ENCODE measurements at places on chromosomes 4 and X. TPM values are rescaled to one million over a fixed set of nuclear protein-coding genes. Genes with fewer than 3 reads are reported as not detected.

GRCh38 chr4:177667687-177668086 is 225.4 kb upstream of the AGA start:
- DNase-seq, result no peak

The SPANXN1 gene
- total RNA-seq, result not detected

The PABPC1L2B gene
- not detected for total RNA-seq

GRCh38 chr4:186150926-186151325 is 40.4 kb upstream of the CYP4V2 start:
- DNase-seq, result no peak

- no peak for DNase-seq
These were observed 109.6 kb downstream of the PCDH18 start for GRCh38 chr4:137422666-137423065.

The CCDC149 gene
- total RNA-seq, result 13.4 TPM

DNA sequence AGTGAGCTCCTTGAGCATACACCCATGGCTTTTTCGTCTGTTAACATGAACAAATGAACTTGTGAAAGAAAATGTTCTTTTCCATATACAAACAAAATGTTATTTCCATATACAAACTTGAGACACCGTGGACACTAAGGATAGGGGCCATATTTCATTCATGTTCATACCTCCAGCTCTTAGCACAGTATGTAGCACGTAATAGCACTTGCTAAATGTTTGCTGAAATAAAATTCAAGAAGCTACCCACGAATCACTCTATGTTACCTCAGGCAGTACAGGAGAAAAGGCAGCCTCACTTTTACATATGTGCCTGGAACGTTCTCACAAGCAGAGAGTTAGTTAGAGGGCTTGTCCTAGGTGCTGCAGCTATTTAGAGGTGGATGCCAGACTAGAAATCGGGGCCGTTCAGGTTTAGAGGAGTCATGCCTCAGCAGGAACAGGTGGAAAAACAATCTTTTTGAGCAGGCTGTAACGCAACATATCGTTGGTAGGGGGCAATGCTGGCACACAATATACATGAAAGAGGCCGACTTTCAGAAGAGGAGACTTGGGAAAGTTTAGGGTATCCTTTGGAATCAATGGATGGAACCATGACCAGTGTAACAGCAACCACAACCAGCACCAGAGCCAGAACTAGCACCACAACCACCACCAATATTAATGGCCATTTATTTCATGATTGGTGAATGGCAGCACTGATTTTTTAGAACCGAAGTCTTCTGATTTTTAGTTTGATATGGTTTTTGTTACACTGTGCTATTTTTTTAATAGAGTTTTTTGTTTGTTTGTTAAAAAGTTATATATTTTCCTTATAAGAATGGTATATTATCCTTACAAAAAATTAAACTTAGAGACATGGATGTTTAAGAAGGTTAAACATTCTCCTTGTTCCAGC is 14.8 kb upstream of the PAQR3 start:
- no peak for DNase-seq

The SLC16A2 gene
- 6.1 TPM for total RNA-seq

- no peak for DNase-seq
These were observed 383.1 kb upstream of the LCORL start for GRCh38 chr4:18404642-18405041.

- DNase-seq, result no peak
These were observed at the start of gene PGRMC2 for GRCh38 chr4:128287141-128287870. PGRMC2 (minus strand) TSS chr4:128287813; CDS start chr4:128287790, 23 bp downstream.

The LRCH2 gene
- total RNA-seq, result 3.8 TPM

The CSAG1 gene
- not detected for total RNA-seq

- DNase-seq, result no peak
These were observed 205.8 kb upstream of the MAMLD1 start for GRCh38 chrX:150157291-150157690.

DNA sequence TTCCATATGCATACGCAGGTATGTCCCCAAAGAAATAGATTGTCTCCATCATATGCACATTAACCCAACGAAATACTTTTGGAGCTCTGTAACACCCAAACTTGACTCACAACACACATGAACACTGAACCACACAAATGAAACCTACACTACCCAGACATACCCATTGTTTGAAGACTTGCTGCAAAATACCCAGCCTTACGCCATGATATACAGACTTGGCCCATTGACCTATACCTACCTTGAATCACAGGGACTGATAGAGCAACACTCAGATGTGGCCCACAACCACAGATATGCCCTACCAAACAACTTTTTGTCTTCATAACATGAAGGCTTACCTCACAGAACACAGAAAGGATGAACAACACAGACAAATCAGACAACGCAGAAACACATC is 15.9 kb downstream of the LINC00632 start:
- DNase-seq, result no peak

DNA sequence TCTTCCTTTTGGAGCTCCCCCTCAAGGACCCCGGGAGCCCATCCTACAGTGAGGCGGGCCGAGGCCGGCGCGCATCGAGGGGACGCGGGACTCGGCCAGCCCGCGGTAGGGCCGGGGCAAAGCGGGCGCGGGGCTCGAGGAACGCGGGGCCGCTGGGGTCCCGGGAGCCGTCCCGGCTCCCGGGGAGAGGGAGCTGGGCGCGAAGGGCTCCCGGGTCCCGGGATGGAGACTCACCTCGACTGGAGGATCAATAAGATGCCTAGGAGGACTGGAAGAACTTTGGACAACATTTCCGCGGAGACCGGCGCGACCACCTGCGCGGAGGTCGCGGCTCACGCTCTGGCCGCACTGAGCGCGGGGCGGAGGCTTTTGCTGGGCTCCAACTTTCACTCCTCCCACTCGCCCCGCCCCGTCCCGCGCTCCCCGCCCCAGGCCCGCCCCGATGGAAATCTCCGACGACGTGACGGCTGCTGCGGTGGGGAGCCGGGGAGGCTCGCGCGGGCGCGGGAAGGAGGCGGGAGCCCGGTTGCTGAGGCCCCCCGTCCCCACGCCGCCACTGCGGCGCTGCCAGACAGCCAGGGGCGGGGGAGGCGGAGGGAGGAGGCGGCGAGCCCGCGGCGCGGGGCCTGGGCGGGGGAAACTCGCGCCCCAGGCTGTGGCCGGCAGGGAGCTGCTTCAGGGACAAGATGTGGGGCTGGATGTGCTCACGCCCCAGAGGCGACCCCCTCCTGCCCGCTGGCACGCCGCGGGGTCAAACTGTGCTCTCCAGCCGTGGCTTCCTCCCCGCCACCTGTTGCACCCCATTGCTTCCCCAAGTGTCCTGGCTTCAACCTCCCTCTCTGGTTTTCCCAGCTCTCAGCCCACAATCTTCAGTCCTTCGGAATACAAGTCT is at the start of gene GABRE:
GABRE (minus strand) TSS at position 341 of the 892 bp plus-strand sequence; CDS start at position 290, 51 bp downstream.
- peak; percentile 91 for DNase-seq

DNA sequence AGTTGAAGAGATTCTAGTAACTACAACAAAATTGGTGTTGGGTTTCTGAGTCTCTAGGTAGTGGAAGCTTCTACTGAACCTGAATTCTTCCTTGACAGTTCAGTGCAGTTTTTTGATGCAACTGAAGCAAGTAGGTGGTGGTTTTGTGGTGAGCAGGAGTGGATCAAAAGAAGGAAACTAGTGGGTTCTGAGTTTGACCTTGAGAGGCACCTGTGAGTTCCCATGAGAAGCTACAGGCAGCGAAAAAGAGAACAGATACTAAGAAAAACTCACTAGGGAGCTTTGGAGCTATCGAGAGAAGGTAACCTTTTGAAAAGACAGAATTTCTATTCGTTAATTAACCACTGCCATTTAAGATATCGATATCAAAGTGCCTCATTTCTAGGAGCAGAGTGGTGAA is 145.2 kb downstream of the PDHA2 start:
- no peak for DNase-seq

DNA sequence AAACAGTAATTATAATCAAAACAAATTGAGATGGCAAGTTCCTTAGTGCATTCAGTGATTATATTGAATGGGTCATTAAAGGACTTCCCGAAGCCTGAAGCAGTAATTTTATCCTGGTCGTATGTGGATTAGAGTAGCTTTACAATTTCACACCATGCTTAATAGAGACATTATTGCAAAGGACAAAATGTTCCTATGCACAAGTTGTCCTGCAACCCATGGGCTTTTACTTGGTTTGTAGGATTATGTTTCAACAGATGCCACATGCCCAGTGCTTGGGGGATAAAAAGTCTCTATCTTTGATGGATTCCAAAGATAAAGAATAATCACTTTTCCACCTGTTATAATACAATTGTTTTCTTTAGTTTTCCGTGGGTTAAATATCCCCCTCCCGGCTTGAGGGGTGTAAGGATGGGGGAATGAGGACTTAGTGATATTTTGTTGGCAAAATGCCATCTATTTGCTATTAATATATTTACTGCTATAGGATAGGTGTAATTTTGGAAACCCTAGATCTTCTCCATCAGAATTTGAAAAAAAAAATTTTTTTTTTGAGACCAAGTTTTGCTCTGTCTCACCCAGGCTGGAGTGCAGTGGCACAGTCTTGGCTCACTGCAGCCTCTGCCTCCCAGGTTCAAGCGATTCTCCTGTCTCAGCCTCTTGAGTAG is 156.5 kb upstream of the ETNPPL start:
- no peak for DNase-seq

DNA sequence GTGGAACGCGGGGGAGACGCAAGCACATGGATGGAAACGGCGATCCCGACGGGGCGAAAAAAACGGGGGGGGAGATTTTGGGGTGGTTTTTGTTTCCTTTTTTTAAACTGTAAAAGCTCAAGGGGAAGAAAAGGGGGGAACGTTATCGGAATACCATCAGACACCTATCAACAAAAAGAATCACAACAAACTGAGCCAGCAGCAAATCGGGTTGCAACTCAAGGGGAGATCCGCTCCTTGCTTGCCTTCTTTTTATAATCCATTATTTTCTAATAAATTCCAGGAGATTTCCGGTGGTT is 616 bp downstream of the MAML3 start:
- DNase-seq, result no peak

The GLRA2 gene
- total RNA-seq, result not detected

DNA sequence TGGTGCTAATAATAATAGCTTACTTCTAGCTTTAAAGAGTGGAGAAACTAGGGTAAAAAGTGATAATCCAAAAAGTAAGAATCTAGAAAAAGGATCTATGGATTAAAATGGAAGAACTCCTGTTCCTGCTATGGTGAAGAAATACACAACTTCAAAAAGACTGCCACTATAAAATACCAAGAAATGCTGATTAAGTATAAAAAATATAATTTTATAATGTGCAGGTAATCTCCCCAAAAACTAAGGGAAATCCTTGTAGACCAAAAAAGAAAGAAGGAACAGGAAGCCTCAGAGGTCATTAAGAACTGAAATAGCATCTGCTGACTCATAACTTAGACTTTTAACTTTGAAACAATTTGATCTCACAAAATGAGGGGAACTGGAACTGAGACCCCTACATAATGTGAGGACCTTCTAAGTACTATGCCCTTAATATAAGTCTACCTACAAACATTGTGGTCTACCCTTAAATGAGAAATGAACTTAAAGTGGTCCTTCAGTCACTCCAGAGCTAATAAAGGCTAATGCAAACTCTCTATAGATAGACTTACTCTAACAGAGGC is 50.6 kb upstream of the SRPX start:
- no peak for DNase-seq

DNA sequence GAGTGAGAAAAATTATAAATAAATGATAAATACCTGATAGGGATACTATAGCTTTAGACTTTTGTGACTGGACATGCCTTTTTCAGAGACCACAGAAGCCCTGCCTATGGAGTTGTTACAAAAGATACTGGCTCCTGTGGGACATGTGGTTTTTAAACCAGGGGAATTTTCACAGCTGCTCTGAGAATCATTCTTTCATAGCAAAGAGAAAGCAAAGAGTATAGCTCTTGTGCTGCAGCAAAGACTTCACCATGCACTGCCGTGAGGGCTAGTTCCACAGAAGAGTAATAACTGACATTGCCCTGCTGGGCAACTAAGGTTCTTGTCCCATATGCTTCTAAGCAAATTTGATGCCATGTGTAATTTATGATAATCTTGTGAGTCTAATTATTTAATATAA is 98.2 kb downstream of the MAPK10 start:
- DNase-seq, result no peak

DNA sequence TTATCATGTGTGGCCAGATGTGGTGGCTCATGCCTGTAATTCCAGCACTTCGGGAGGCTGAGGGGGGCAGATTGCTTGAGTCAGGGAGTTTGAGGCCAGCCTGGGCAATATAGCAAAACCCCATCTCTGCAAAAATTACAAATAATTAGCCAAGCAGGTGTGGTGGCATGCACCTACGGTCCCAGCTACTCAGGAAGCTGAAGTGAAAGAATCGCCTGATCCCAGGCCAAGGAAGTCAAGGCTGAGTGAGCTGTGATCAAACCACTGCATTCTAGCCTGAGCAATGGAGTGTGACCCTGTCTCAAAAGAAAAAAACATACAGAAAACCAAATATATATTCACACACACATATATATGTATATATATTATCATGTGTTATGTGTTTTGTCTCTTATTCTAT is 15.0 kb downstream of the APELA start:
- DNase-seq, result no peak

The SMS gene
- total RNA-seq, result 53.1 TPM

The TLL1 gene
- total RNA-seq, result 7.1 TPM

The ENOPH1 gene
- total RNA-seq, result 28.4 TPM

DNA sequence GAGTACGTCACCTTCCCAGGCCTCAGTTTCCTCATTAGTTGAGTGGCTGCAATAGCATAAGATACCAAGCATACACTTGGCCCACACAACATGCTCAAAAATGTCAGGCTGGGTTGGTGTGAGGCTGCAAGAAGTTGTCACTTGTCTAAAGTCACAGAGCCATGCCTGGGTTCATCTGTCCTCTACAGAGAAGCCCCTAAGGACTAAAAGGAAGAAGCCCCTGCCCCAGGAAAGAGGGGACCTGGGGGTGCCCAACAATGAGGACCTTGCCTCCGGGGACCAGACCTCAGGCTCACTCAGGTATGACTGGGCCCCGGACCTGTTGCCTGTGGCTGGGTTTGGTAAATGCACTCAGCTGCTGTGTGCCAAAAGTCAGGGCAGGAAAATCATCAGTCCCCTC is 82.7 kb downstream of the CRMP1 start:
- no peak for DNase-seq

The MPP1 gene
- 51.4 TPM for total RNA-seq

DNA sequence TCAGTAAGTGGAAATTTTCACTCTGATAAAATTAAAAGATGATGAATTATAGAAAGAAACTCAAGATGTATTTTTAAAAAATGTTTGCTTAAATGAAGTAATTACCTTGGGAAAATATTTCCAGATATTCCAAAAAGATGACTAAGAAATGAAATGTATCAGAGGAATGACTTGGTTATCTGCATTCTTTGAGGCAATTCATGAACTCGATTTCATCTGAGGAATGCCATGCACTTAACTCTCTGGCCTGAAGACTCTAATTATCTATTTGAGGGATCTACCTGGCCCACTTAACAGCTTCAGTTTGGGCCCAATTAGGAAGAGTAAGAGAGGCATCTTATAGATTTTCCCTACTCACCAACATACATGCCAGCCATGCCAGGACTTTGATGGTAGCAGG is 182.3 kb downstream of the INPP4B start:
- DNase-seq, result no peak

GRCh38 chr4:147054228-147054872 is 108.7 kb upstream of the TTC29 start:
- DNase-seq, result no peak
